ENCODE measurements at places on chromosomes 11 and 22. TPM values are rescaled to one million over a fixed set of nuclear protein-coding genes. Genes with fewer than 3 reads are reported as not detected.

YPEL4 gene
- 0.50 TPM for total RNA-seq

PGA3 gene
- not detected for total RNA-seq

TBX1 gene
- 2.1 TPM for total RNA-seq

PELI3 gene
- 43.4 TPM for total RNA-seq

OR8B3 gene
- not detected for total RNA-seq

APLNR gene
- total RNA-seq: 1.7 TPM

OLFML1 gene
- total RNA-seq: 10.8 TPM

DNA sequence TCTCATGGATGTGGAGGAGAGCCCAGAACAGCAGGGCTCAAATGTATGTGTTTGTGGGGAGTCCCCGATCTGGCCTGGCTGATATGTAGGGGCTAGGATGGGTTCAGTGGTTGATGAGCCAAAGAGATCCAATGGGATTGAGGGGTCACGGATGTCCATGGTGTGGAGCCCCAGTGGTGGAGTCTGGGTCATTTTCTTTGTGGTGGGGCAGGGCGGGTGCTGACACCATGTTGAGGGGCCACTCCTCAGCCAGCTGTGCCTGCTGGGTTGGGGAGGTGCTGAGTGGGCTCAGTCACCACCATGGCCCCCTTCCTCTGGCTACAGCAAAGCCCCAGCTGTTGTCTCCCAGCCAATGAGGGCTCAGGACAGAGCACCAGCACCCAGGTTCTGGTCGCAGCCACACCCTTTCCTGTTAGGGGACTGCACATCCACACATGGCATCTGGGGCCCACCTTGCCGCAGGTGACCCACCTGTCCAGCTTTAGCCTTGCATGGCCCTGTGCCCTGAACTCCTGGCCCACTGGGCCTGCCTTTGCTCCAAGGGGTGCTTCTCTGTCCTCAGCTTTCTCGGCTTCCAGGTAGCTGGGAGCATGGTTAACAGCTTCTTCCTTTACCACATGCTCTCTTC is 3.2 kb upstream of the GNAZ start:
- peak; percentile 29 for DNase-seq

DNA sequence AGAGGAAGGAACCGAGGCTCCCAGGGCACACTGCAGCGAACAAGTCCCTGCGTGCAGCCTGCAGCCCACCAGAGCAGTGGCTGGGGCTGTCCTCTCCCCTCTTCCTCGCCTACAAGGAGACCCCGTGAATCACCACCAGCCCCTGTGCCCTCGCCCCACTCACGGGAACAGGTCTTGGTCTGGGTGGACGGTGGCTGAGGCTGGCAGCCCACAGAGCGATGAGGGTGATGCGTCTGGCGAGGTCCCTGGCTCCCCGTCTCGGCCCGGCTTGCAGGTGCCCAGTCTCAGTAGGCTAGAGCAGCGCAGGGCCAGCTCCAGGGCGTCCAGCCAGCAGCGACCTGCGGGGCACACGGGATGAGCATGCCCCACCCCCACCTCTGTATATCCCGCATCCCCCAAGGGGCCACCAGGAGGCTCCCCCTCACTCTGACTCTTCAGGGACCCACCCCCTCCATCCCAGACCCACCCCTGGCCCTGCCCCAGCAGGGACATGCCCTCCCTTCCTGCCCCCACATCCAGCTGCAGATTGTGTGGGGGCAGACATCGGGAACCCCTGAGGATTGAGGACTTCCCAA is 50.5 kb upstream of the CARS1 start:
- DNase-seq: no peak

DNA sequence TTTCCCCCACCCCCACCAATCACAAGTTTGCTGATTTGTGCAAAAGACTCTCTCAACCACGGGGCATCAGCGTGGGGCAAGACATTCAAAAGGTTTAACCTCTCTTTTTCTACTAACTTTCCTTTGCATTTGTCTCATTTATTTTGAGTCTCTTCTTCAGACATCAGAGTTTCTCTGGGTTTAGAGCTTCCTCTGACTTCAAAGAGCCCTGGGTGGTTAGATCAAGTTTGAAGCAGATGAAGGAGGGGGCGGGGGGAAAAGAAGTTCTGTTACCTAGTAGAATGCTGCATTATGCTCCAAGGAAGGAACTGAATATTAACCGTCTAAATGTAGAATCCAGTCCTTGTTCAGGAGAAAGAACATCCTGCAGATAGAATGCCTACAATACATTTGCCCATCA is 24.5 kb downstream of the GAS2 start:
- DNase-seq: no peak

DNA sequence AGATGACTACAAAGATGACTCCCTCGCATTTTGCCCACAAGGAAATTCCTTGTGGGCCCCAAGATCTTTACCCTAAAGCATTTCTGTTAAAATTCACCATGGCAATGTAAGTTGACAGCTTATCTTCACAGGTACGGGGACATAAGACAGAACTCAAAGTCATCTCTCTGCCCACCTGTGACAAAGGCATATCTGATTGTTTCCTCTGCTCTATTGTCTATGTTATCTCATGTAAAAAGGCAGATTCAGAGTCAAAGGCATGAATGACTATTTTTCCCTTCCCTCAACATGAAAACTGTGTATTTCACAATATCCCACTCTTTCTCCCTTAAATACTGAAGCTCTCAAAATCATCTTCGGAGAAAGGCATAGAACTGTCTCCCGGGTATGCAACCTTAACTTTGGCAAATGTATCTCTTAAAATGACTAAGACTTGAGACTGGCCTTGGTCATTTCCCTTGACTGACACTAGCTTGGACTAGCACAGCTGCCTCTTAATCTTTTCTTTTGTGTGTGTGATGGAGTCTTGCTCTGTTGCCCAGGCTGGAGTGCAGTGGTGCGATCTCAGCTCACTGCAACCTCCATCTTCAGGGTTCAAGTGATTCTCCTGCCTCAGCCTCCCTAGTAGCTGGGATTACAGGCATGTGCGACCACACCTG is 103.2 kb downstream of the MICAL3 start:
- DNase-seq: no peak

GRCh38 chr22:38025514-38025913 is 31.7 kb upstream of the PICK1 start:
- no peak for DNase-seq

DNA sequence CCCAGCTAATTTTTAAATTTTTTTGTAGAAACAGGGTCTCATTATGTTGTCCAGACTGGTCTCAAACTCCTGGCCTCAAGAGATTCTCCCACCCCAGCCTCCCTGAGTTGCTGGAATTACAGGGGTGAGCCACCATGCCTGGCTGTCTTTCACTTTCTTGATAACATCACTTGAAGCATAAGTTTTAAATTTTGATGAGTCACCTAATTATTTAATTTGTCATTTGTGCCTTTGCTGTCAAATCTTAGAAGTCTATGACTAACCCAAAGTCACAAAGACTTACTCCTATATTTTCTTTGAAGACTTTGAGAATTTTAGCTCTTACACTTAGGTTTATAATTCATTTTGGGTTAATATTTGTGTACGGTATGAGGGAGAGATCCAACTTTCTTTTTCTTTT is 14.5 kb upstream of the MSANTD2 start:
- no peak for DNase-seq

DNA sequence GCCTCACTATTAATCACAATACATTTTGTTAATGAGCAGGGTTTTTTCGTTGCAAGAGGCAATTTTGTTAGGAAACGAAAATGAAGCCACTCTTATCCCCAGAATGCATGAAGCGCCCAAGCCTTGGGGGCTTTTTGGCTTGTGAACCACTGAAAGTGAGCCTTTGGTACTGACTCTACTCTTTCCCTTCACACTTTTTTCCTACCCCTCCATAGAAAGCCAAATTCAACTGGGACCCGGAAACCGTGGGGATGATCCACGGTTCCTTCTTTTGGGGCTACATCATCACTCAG is 4.8 kb downstream of the SLC17A6 start:
- no peak for DNase-seq

DNA sequence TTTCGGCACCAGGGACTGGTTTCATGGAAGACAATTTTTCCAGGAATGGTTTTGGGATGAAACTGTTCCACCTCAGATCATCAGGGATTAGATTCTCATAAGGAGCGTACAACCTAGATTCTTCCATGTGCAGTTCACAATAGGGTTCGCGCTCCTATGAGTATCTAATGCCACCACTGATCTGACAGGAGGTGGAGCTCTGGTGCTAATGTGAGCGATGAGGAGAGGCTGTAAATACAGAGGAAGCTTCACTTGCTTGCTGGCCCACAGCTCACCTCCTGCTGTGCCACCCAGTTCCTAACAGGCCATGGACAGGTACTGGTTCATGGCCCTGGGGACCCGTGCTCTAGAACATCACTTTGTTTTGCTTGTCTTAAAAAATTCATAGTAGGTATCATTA is 41.8 kb upstream of the AMPD3 start:
- DNase-seq: peak; percentile 80

GRCh38 chr22:40118979-40119378 is 58.7 kb upstream of the TNRC6B start:
- DNase-seq: no peak

- no peak for DNase-seq
Measured at GRCh38 chr11:71118671-71119250, 133.6 kb downstream of the SHANK2 start.

DNA sequence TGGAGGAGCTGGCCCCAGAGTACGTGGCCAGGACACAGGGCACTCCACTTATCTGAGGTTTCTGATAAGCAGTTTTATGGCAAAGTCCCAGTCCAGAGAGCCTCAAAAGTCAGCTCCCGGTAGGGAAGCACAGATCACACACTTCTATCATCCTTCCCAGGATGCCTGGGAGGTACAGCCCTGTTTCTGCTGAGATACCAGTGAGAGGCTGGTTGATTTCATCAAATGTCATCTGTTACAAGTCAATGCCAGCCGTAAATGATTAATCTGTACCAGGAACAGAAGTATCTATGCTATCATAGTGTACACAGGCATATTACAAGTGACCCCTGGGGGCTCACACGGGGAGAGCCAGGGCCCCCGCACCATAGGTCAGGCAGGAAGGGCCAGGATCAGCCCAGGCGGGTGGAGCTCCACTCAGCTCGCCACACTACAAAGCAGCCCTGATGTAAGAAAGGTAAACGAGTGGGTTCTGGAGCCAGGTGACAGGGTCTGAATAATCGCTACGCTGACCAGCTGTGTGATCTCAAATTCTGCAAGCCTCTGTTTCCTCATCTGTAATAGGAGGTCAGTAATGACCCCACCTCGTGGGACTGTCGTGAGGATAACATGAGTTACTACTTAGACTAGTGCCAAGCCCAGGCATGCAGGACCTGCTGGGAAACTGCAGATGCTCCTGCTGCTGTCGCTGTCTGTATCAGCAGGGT is 17.6 kb downstream of the PLA2G6 start:
- no peak for DNase-seq

DNA sequence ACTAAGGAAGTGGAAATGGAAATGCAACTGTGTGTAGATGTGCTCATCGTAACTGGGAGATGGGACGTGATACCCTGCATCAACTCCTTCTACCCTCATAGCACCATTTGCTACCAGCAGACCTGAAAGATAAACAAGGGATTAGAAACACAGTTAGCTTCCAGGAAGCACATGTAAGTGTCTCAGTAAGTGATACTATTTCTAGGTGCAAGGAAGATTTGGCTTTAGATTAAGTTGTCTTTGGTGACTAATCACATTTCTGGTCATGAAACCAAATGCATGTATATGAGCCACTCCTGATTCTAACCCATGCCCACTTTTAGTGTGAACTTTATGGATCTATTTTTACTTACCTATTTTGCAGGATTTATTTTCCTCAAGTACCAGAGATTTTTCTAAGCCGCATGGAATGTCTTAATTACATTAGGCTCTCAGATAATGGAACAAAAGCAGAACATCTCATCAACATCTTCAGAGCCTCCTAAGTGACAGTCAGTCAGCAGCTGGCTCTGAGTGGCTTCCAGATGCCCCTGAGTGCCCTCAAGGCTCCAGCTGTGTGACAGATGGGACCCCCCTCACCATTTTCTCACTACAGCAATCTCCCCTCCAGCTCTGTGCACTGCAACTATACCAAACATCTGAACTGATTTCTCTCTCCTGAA is 21.2 kb downstream of the SLC5A12 start:
- no peak for DNase-seq

- no peak for DNase-seq
Measured at GRCh38 chr11:12717851-12718291, 43.6 kb downstream of the TEAD1 start.

- DNase-seq: peak; percentile 21
Measured at GRCh38 chr11:45000918-45001317, 50.2 kb upstream of the TP53I11 start.

GRCh38 chr11:92888696-92889095 is 80.8 kb upstream of the MTNR1B start:
- no peak for DNase-seq

DNA sequence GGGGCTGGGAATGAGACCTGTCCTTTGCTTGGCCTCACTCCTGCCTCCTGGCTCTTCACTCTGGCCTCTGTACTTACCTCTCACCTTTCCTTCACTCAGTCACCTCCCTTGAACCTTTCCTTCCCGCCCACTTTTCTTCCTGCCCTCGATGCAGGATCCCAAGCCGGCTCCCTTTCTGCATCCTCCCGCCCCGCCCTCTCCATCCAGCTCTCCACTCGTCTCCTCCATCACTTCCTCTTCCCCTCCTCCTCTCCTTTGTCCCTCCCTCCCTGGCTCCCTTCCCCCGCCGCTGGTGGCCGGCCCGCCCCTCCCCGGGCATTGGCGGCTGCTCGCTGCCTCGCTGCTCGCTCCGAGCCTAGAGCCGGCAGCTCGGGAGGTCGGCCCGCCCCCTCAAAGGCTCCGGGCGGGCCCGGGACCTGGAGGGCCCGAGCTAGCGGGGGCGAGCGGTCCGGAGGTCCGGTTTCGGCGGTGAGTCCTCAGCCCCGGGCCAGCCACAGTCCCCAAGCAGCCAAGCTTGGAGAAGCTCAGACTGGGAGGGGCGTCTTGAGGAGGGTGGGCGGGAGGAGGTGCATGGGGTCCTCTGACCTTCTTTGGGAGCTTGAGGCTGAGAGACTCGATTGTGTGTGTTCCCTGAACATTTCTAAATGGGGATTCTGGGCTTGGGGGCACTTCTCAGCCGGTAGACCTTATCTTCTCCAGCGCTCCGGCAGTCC is 13.8 kb downstream of the PHLDB1 start:
- DNase-seq: peak; percentile 96

DNA sequence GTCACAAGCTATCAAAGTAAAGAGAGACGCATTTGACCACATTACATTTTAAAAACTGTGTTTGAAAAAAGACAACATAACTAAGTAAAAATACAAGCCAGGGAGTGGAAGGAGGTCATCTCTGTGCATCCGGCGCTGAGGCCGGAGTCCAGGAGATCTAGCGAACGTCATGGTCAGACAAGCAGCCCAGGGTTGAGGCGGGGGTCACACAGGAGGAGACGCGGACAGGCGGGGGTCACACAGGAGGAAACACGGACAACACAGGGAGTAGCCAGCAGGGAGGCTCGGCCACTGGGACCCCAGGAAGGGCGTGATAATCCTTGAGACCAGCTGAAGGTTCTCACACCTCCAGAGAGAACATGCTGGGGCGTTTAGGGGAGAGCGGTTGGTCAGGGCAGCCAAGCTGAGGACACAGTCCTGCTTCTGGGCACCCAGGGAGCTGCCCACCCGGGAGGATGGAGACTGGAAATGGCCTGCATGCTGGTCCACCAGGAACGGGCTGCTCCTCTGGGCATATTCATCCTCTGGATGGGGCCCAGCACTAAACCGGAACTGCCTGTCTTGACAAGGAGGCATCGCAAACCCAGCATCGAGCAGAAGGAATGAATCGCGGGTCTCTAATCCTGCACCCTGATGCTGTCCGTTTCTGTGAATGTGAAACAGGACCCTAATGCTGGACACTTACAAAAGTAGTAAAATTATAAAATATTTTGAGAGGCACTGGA is 40.9 kb upstream of the MUC5AC start:
- DNase-seq: no peak

GRCh38 chr11:97574976-97575665 is 1185.3 kb downstream of the JRKL start:
- DNase-seq: no peak

GRCh38 chr22:29313576-29314466 is 1.7 kb downstream of the RASL10A start:
- no peak for DNase-seq
